ENCODE measurements at places on chromosomes 2 and 18.

GRCh38 chr2:101811226-101812015, 113.9 kb downstream of the MAP4K4 start:
- DNase-seq: no peak

GRCh38 chr2:183024339-183025095, 13.7 kb downstream of the NCKAP1 start:
- no peak for DNase-seq

DNA sequence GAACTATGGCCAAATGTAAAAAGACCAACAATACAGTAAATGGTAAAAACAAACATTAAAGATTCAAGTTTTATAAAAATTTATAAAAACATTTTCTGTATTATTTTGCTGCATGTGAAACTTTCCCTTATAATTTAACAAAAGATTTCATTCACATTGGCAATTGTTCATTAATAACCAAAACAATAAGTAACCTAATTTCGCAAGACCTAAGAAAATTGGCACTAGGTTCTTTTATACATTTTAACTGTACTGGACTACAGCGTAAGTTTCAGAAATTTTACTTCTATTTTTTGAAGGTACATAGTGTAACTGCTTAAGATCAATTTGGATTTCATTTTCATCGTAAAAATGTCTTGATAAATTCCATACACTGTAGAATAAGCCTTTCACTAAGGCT, 77.2 kb downstream of the FANCL start:
- no peak for DNase-seq

- DNase-seq: no peak
Observed at GRCh38 chr18:34807106-34807796, 97.2 kb downstream of the DTNA start.

DNA sequence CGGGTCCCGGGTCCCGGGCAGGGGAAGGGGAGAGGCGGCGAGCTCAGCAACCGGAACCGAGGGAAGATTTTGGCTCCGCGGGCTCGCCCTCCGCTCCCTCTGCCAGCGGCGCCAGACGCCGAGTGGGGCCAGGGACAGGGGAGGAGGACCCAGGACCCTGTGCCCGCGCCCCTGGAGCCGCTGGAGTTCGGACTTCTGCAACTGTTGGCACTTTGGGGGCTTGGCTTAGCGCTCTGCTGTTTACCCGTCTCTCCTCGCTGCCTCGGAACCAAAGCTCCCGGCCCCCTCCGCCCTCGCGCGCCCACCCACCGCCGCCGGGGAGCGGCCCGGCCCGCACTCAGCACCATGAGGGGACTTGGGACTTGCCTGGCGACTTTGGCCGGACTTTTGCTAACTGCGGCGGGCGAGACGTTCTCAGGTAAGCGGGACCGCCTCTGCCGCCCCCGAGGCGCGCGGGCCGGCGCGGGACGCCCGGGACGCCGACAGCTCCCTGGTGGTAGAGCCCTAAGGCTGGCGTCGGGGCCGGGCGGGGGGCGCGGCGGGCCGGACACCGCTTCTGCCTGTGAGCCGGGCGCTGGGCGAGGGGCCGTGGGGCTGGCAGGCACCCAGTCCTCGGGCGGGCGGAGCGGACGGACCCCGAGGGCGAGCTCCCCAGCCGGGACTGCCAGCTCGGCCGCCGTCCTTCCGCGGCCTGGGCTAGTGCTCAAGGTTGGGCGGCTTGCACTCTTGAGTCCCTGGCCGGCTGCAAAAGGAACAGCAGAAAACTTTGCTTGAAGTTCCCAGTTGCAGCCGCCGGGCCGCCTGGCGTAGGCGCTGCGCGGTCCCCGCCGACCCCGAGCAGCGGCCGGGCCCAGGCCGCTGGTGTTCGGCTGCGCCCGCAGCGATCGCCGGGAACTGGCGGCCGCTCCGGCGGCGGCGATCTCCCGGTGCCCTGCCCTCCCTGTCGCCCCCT, 634 bp downstream of the PTPRM start:
- peak; percentile 85 for DNase-seq

DNA sequence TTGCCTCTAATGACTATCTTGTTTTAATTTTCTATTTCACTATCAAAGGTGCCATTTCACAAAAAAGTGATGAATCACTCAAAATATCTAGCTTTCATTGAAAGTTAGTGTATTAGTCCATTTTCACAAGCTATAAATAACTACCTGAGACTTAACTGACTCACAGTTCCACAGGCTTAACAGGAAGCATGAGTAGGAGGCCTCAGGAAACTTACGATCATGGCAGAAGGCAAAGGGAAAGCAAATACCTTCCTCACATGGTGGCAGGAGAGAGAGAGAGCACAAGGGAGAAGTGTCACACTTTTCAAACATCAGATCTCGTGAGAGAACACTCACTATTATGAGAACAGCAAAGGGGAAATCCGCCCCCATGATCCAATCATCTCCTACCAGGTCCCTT, 1220.4 kb upstream of the ZEB2 start:
- no peak for DNase-seq

DNA sequence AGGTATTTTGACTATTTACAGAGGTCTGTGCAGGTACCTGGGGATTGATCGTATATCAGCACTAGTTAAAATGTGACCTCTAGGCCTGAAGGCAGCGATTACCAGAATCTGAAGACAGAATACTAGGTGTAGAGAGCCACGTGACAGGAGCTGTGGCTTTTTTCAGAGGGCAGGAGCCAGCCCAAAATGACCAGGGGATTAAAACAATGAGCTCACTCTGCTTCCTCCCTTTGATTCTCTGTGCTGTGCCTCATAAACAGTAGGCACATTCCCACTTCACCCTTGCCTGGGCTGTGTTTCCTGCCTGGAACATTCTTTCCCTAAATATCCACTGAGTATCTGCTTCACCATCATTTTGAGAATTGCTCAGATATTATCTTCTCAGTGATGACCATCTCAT, 15.2 kb downstream of the ITGAV start:
- DNase-seq: no peak

DNA sequence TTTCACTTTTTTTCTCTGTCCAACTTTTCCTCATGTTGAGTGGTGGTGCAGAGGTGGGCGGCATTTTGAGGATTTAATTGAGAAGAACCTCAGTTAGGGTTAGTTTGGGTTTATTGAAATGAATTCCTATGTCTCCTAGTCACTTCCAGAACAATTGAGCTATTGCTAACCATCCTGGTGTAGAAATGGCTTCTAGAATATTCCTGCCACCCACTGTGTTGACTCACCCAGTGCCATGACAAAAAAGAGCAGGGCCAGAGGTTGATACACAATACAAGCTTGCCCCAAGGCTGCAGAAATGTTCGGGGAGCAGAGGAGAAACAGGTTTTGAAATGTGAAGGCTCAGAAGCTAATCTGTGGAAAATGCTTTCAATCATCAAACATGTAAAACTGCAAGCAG, 167.1 kb upstream of the TRIB2 start:
- no peak for DNase-seq

Data from osteocyte (in vitro differentiated cells).